Fibroblast of skin of left quadriceps (primary cell): ENCODE measurements at places on chromosomes 2 and 18.

GRCh38 chr2:5250482-5250881 lies 441.7 kb upstream of the SOX11 start:
- peak; percentile 19 for DNase-seq

DNA sequence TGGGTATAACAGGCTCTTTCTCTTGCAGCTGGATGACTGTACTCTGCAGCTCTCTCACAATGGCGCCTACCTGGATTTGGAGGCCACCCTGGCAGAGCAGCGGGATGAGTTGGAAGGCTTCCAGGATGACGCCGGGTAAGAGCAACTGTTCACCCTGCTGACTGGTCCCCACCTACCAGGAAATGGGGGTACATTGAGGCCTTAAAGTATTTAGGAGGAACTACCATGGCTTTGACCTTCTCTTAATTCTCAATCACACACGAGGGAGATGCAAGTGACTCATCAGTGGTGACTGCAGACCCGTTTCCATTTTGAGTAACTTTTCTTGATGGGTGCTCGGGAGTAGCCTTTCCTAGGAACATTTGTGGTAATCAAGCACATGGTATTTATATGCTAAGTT lies 58.0 kb downstream of the FHOD3 start:
- no peak for DNase-seq

DNA sequence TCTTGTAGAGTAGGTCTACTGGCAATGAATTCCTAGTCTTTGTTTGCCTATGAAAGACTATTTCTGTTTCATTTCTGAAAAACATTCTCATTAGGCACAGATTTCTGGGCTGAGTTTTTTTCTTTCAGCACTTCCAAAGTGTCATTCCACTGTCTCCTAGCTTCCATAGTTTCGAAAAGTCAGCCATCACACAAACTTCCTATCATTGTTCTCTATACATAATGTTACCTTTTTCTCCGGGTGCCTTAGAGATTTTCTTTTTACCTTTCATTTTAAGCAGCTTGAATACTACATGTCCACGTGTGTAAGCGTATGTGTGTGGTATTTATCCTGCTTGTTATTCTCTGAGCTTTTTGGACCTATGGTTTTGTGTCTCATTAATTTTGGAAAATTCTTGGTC lies 55.7 kb downstream of the OLA1 start:
- no peak for DNase-seq

DNA sequence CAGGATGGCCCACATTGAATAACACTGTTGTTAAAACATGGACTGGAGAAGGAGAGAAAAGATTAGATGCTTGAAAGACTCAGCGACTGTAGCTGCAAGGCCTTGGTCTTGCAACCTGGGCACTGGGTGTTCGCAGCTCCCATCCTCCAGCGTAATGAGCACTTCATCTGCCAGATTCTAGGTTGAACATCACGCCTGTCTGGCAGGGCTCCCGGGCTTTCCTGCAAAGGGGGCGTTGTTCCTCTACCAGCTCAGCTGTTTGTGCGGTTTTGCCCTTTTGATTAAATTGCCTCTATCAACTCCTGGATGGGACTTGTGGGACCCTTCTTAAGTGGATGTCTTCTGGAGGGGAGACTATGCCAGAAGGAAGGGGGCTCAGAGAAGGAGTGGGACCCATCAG lies 215.4 kb downstream of the KLHL29 start:
- DNase-seq: no peak

DNA sequence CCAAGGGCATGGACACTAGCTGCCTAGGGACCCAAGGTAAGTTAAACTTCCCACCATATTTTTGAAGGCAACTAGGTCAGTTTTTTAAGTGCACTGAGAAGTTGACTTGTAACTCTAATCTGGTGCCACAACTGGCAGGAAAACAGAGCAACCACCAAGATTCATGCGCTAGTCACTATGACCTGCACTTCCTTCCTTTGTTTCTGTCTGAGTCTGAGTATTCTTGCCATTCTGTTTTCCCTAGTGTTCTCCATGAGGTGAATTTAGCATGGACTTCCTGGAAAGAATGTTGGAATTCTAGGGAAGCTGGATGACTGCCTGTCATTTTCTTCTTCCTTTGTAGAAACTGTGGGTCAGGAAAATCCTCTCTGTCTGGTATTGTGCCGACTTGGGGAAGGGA lies 249.0 kb downstream of the GALNT13 start:
- no peak for DNase-seq

- no peak for DNase-seq
Measured at GRCh38 chr2:235088496-235088921, 136.7 kb downstream of the SH3BP4 start.

- peak; percentile 23 for DNase-seq
Measured at GRCh38 chr2:84395820-84396219, 63.3 kb downstream of the SUCLG1 start.

GRCh38 chr2:237314198-237314597 lies 99.8 kb downstream of the COL6A3 start:
- no peak for DNase-seq

DNA sequence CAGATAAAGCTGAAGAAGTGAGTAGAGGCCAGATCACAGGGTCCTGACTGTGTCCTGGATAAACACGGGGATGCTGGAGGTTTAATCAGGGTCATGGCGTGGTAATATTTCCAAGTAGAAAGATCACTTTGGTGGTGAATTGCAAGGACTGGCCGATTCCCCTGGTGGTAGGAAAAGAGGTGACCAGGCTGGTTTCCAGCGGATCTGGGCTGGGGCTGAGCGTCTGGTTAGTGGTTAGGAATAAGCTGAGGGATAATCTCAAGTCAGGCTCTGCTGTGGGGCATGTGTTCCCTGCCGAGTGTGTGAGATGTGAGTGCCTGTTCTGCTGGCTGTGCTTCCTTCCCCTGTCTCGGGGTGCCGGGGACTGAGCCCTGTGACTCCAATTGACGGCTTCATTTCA lies 484.0 kb downstream of the TSN start:
- DNase-seq: no peak

GRCh38 chr2:85753525-85754312 lies at the start of gene ATOH8:
Gene ATOH8 (plus strand): TSS chr2:85753991. CDS start chr2:85754190, 199 bp downstream.
- peak; percentile 34 for DNase-seq
